Upper lobe of right lung (tissue), 1 donor: ENCODE measurements at places on chromosomes 6 and 20. TPM values are rescaled to one million over a fixed set of nuclear protein-coding genes. Genes with fewer than 3 reads are reported as not detected.
A peak's percentile ranks its signal among the peaks of the same experiment; 100 is the strongest.

TPBG gene
- total RNA-seq: 12.4 TPM

HLA-G gene
- 1.6 TPM for total RNA-seq

SLC22A7 gene
- not detected for total RNA-seq

SLC17A2 gene
- total RNA-seq: not detected

DNA sequence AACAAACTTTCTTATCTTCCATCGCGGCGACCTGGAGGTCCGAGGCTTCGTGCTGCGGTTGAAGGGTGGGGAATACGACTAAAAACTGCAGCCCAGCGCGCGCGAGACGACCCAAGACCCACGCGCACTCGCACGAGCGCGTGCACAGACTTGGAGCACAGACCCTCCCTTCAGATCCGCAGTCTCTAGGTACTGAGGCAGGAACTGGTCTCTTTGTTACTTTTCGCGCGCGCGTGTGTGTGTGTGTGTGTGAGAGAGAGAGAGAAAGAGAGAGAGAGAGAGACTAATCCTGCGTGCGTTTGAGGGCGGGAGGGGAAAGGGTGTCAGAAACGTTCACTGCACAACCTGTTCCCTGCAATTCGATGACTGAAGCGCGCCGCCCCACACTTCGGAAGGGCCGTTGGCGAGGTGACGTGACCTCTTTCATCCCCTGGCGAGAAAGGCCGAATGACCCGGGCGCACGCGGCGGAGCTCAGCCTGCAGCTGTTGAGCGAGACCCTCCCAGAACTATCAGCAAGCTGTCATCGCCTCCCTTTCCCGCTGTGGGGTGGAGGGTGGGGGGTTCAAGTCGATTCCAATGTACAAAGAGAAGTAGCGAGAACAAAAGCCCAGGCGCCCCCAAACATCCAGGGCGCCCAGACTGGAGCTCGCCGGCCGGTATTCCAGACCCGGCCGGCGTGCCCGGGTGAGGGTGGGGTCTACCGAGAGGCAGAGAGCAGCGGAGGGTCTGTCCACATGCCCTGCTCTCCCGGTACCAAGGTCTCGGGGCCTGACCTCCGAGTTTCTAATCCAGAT lies 1.5 kb upstream of the TUBB2B start:
- H3K4me1 ChIP-seq: peaks cover 43% of the 10 kb centered on the region
- H3K27ac ChIP-seq: no peak overlapping the region
- DNase-seq: peak; percentile 69
- H3K36me3 ChIP-seq: no peaks in the 10 kb centered on the region
- peak overlapping the region; percentile 25 for H3K4me3 ChIP-seq

DNA sequence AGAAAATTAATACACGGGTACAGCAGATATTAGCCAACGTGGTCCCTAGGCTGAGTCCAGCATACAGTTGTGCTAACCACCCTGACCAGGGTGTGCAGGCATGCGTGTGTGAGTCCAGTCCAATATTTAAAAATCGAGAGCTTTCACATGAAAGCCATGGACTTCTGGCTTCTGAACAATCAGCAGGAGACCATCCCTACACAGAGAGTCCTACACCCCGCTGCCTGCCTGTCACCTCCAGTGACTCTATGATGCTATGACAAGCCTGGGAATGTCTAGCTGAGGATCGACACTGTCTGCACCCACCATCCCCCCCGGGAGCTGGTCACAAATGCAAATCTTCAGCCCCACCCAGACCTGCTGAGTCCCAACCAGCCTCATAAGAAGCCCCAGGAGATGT lies 7.9 kb downstream of the ACSS1 start:
- peaks cover 19% of the 10 kb centered on the region for H3K36me3 ChIP-seq
- H3K4me3 ChIP-seq: no peak overlapping the region
- peaks cover 71% of the 10 kb centered on the region for H3K4me1 ChIP-seq
- no peaks in the 10 kb centered on the region for H3K27me3 ChIP-seq
- no peak overlapping the region for H3K27ac ChIP-seq
- no peak for DNase-seq

GRCh38 chr20:18995455-18995854 lies 181.9 kb downstream of the SCP2D1 start:
- no peak overlapping the region for H3K27ac ChIP-seq
- no peak overlapping the region for H3K4me3 ChIP-seq
- no peaks in the 10 kb centered on the region for H3K36me3 ChIP-seq

DNA sequence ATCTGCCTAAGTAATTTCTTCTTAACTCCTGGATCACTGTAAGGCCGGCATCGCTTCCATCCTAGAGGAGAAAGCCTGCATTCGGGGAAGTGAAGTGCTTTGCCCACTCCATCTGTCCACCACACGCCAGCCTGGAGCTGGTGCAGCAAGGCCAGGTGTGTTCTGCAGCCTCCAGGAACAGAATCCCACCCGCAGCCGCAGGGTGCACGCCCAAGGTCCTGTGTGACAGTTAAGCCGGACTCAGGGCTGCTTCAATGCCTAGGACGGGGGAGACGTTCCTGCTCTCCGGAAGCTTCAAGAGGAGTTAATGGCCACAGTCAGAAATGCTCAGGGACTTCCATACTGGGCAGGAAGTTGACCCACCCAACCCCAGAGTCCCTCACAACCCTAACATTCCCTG lies 86.1 kb upstream of the QKI start:
- no peaks in the 10 kb centered on the region for H3K27me3 ChIP-seq
- H3K36me3 ChIP-seq: no peaks in the 10 kb centered on the region
- no peak overlapping the region for H3K27ac ChIP-seq
- no peak overlapping the region for H3K4me3 ChIP-seq
- DNase-seq: no peak
- no peaks in the 10 kb centered on the region for H3K4me1 ChIP-seq

- no peaks in the 10 kb centered on the region for H3K4me1 ChIP-seq
- no peaks in the 10 kb centered on the region for H3K27me3 ChIP-seq
- DNase-seq: no peak
- no peak overlapping the region for H3K4me3 ChIP-seq
- no peaks in the 10 kb centered on the region for H3K36me3 ChIP-seq
Measured at GRCh38 chr20:51860111-51860882, 58.0 kb upstream of the SALL4 start.

DNA sequence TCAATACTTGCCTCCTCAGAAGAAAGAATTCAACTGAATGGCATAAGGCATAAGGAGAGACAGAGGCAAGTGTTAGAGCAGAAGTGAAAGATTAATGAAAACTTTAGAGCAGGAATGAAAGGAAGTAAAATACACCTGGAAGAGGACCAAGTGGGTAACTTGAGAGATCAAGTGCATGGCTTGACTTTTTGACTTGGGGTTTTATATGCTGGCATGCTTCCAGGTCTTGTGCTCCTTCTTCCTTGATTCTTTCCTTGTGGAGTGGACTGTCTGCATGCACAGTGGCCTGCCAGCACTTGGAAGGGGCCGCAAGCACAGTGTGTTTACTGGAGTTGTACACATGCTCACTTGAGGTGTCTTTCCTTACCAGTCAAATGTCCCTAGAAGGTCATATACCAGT lies 222.1 kb upstream of the UFL1 start:
- no peak overlapping the region for H3K27ac ChIP-seq
- DNase-seq: no peak
- H3K36me3 ChIP-seq: no peaks in the 10 kb centered on the region
- no peak overlapping the region for H3K4me3 ChIP-seq
- no peaks in the 10 kb centered on the region for H3K27me3 ChIP-seq

GRCh38 chr6:22071270-22072041 lies 225.4 kb downstream of the PRL start:
- H3K27me3 ChIP-seq: no peaks in the 10 kb centered on the region
- H3K4me1 ChIP-seq: peaks cover 8% of the 10 kb centered on the region
- no peak for DNase-seq
- H3K36me3 ChIP-seq: no peaks in the 10 kb centered on the region
- H3K4me3 ChIP-seq: peak overlapping the region; percentile 14

GRCh38 chr6:73704260-73704659 lies 8.3 kb downstream of the CD109 start:
- no peak overlapping the region for H3K4me3 ChIP-seq
- H3K27me3 ChIP-seq: no peaks in the 10 kb centered on the region
- H3K36me3 ChIP-seq: no peaks in the 10 kb centered on the region
- H3K27ac ChIP-seq: no peak overlapping the region
- DNase-seq: no peak

DNA sequence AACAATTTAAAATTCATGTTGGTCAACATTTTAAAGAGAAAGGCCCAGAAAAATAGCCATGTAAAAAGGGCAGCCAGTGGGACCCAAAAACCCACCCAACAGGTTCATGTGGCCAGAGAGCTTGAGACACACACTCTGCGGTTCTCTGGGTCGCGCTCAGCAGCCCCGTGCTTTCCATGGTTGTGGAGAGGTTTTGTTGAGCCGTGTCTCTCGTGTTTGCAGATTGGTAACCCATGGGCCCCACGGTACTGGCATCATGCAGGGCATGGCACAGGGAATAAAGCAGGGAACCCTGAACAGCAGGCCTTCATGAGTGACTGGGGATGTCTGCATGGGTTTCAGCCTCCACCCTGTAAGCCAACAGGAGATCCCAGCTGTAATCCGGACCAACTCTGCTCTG lies 127.7 kb upstream of the CST7 start:
- peak; percentile 41 for DNase-seq
- H3K4me3 ChIP-seq: no peak overlapping the region
- no peaks in the 10 kb centered on the region for H3K36me3 ChIP-seq
- H3K27ac ChIP-seq: no peak overlapping the region
- no peaks in the 10 kb centered on the region for H3K4me1 ChIP-seq
